Omental fat pad (tissue), 4 donors: ENCODE measurements at places on chromosomes 7 and 10.

GRCh38 chr10:117463545-117463920 is 79.0 kb upstream of the EMX2 start:
- no peak for DNase-seq

- DNase-seq: no peak
These were observed 7.7 kb downstream of the TMEM273 start for GRCh38 chr10:49180444-49180860.

DNA sequence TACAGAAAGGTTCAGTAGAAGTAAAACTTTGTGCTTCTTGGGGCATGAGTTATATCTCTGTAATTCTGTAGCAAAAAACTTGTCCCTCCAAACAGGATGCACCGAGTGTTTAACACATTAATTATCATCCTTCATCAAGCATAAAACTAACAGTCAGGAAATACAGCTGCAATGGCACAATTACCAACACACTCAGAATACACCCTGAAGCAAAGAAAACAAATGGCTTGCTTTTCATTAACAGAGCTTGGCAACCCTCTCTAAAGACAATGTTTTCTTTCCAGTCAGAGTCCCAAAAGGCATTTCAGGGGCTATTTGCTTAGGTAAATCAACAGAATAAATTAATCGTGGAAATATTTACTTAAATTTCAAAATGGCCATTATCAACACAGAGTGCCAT is 107.7 kb downstream of the ICA1 start:
- no peak for DNase-seq

GRCh38 chr7:85685901-85686300 is 499.0 kb upstream of the SEMA3D start:
- no peak for DNase-seq

GRCh38 chr7:128217967-128218652 is 23.0 kb upstream of the LEP start:
- DNase-seq: no peak

DNA sequence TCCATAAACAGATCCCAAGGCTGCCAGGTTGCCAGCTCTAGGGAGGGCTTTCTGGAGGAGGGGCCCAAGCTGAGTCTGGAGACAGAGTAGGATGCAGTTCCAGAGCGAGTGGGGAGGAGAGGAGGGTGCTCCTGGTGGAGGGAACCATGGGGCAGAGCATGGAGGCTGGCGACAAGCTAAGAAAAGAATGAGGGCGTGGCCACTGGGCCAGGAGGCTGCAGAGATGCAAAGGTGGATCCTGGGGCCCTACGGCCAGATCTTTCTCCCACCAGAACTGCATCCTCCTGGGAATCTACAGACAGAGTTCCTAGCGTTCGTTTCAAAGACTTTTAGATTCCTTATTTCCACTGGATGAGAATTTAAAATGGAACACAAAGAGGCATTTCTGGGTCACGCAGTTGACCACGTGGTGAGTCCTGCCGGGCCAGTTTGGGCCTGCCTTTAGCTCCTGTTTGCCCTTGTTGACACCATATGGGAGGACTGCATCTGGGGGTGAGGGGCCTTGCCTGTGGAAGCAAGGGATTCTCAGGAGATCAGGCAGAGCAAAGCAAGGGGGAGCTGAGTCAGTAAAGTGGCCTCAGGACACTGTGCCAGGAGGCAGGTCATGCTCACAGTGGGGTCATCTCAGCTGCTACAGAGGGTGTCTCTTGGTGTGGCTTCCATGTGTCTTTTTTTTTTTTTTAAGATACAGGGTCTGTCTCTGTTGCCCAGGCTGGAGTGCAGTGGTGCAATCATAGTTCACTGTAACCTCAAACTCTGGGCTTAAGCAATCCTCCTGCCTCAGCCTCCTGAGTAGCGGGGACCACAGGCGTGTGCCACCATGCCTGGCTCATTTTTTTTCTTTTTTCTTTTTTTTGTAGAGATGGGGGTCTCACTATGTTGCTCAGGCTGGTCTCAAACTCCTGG is 137.8 kb downstream of the SH3PXD2A start:
- DNase-seq: no peak

DNA sequence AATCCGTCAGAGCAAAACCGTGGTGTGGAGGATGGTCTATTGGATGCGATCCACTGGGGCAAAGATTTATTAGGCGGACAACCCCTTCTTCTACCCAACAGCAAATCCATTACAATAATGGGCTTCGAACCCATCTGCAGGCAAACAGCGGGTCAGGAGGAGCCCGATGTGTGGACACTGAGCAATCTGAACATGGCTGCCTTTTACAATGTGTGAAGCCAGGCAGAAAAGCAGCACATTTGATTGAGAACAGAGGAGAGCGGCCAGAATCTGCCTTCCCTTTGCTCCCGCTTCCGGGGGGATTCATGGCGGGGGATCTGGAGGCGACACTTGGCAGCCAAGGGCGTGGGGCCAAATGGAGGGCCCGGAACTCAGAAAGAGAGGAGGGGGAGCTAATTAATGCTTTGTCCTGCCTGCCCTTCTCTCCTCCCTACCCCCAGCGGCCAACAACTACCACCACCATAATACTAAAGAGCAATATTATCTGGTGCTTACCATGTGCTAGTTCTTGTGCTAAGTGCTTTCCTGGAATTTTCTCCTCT is 133.0 kb downstream of the EMX2 start:
- no peak for DNase-seq

DNA sequence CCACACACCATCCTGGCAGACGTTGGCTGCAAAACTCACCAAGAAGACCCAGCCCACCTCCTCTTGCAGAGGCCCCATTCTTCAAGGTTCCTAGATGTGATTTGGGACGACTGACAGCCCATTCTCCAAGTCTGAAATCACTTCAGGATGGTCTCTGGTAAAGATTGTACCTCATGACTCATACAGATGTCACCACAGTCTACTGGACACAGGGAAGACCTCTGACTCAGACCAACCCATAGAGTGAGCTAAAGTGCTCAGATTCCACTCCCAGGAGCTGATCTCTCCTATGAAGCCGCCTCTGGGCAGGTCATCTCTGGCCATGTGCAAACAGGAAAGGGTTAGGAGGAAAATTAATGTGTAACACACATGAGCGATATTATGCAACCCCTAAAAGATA is 102.4 kb upstream of the VWC2 start:
- DNase-seq: no peak

DNA sequence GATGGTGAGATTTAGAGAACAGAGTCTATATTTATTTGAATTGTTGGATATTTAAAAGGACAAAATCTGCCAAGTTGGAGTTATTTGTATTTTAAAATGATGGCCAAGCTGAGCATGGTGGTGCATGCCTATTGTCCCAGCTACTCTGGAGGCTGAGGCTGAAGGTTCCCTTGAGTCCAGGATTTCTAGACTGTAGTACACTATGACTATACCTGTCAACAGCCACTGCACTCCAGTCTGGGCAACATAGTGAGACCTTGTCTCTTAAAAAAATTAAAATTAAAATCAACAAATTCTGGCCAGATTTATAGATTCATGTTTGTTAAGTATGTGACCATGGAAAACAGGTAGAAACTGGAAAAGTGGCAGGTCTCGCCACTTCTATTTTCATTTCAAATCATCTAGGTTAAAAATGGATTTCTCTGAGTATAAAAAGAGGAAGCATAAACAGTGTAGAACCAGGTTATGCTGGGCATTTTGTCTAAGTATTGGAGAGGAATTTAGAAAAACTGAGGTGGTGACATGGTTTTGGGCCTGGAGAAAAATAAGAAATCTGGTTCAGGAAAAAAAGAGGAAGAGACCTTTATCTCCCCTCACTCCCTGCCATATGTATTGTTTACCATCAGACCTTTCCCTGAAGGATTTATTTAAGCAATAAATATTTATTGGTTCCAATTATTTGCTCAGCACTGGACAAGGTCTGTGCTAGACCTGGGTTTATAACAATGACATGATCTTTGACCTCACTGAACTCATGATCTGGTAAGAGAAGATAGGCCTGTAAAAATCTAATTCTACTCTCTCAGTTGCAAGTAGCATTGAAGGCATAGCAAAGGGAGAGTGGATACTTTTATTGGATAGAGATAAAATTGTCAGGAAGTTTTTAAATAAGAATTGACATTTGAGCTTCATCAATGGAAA is 134.2 kb downstream of the TSPAN12 start:
- no peak for DNase-seq

DNA sequence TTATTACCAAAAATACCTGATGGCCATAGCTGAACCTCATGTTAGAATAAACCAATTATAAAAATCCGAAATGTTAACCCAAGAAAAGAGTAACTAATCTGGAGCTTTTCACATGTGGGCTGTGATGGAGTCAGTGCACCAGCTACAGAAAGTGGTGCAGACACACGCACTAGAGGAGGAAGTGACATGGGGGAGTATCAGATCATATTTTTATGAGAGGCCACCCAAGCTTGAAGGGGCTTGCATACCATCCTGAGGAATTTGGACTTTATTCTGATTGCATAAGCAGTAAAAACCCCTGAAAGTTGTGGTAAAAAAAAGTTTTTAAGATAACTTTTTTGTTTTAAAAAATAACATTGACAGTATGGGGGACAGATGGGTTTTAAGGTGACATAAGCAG is 1148.5 kb upstream of the CELF2 start:
- DNase-seq: no peak

- no peak for DNase-seq
These were observed 1.9 kb downstream of the CYP26A1 start for GRCh38 chr10:93075369-93076221.

- no peak for DNase-seq
These were observed 7.7 kb downstream of the CLCN1 start for GRCh38 chr7:143323653-143324052.

DNA sequence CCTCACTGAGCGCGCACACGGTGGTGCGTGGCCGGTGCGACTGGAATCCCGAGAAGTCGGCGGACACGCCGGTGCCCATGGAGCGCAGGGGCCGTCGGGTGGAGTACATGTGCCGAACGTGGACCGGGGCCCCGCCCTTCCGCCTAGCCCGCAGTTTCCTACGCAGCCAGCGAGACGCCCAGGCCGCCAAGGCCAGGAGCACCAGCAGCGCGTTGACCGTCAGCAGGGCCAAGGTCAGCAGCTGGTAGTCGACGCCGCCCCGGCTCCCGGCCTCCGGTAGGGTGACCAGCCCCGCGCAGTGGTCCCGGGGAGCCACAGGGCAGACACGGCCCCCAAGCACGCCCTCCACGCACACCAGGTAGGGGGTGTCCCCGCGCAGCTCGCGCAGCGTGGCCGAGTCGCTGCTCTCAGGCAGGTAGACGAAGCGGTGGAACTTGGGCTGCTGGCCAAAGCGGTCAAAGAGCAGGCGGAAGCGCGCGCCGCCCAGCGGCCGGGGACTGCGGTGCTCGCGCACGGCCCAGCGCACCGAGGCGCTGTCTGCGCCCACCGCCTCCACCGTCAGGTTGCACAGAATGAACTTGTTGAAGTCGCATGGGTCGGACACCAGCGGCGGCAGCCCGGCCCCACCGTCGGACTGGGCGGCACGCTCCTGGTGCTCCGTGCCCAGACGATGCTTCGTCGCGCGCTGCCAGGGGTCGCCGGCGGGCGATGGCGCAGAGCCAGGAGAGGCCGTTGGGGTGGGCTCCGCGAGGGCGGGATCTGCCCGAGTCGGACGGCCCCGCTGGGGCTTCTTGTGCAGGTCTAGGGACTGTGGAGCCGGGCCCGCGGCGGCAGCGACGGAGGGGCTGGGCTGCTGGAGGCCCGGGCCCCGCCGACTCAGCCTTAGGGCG is 2.2 kb downstream of the TRIL start:
- DNase-seq: no peak

- no peak for DNase-seq
These were observed 20.8 kb upstream of the HYAL4 start for GRCh38 chr7:123823898-123824753.

GRCh38 chr10:986137-986825 is 2.0 kb upstream of the GTPBP4 start:
- no peak for DNase-seq

DNA sequence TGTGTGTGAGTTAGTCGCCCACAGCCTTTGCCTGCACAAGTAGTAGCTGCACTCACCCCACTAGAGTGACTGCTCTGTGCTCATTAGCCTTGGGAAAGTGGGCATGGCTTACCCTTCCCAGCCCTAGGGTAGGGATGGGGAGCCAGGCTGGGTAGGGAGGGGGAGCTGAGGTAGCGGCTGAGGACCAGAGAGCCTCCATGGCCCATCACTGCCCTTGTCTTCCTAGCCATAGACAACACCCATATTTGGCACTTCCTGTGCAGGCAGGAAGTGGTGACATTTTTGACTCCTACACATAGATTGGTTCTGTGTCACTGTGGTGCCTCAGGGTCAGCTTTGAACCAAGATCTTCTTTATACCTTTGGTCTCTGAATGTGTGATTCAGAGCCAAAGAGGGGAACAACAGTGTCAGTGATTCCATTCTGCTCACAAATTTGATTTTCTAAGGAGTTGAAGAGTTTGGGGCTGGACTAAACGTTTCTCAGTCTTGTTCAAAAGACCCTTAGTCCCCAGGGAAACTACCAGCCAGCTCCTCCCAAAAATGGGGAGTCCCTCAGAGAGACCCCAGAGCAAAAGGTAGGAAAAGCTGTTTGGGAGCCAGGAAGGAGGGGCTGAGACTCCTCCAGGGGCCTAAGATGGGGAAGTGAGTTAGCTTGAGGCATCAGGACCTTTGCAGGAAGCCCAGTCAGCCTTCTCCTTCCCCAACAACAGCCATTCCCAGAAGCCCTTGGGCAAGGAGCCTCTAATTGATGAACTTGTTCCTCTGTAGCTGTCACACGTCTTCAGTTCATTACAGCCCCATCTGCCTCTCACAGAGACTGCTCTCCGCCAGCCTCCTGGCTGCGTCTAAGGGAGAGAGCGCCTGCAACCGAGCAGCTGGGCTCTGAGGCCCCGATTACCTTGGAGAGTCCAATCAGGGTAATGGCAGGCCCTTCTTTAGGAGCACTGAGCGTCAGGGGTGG is 135.0 kb downstream of the CDH23 start:
- DNase-seq: no peak

- no peak for DNase-seq
These were observed 299.5 kb downstream of the ELMO1 start for GRCh38 chr7:37149051-37149772.
